ENCODE measurements at places on chromosomes 2 and 18. TPM values are rescaled to one million over a fixed set of nuclear protein-coding genes. Genes with fewer than 3 reads are reported as not detected.

DNA sequence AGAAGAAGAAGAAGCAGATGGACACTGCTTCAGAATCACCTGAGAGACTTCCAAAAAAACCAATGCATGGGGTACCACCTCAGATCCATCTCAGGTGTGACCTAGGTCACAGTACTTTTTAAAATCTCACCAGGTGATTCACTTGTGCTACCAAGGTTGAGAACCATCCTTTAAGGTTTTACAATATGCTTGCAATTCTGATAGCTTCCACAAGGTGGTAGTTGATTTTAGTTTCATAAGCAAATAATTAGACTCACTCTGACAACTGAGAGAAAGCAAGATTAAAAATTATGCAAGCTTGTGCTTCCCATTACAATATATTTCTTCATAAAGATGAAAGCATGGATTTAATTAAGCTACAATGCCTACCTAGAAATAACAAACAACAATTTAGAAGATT, 355.1 kb downstream of the EN1 start:
- DNase-seq = no peak

DNA sequence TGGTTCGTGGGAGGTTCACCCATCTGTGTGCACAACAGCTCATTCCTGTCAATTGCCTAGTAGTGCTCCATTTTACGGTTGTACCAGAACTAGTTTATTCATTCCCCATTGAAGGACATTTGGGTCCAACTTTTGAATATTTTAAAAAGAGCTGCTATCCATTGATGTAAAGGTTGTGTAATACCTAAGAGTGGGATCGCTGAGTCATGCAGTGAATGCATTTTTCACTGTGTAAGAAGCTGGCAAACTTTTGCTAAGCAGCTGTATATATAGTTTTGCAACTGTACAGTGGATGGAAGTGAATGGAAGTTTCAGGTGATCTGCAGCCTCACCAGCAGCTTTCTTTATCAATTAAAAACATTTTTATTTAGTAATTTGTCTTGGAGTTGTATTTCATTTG, 104.5 kb downstream of the DCDC2C start:
- no peak for DNase-seq

DNA sequence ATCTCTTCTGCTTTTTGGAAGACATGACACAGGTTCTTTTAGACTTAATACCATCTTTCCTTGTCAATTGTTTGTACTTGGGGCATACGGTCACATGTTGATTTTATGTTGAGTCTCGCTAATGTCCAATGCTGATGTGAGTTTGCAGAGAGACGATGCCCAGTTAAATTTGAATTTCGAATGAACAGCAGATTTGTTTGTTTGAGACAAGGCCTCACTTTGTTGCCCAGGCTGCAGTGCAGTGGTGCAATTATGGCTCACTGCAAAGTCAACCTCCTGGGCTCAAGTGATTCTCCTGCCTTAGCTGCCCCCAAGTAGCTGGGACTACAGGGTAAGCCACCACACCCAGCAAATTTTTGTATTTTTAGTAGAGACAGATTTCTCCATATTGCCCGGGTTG, 473.5 kb downstream of the RIT2 start:
- no peak for DNase-seq

DNA sequence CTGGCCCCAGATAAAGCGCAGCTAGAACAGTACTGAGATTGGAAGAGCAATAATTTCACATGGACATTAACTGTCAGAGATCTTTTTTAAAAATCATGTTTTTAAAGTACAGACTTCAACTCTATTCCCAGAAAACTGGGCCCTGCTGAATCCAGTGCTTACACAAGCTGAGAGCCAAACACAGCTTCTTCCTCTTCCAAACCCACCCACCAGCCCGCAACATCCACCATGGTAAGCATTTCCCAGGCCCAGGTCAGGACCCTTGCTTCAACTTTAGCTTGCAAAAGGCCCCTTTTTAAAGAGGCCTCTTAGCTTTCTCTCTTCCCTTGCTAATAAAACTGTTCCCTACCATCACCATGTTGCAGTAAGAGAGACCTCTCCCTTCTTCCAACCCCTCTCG, 2.1 kb downstream of the AAK1 start:
- DNase-seq = no peak

GRCh38 chr18:32915516-32915915, 142.7 kb upstream of the KLHL14 start:
- no peak for DNase-seq

- no peak for DNase-seq
Observed at GRCh38 chr2:236673823-236674185, 104.2 kb downstream of the ACKR3 start.

DNA sequence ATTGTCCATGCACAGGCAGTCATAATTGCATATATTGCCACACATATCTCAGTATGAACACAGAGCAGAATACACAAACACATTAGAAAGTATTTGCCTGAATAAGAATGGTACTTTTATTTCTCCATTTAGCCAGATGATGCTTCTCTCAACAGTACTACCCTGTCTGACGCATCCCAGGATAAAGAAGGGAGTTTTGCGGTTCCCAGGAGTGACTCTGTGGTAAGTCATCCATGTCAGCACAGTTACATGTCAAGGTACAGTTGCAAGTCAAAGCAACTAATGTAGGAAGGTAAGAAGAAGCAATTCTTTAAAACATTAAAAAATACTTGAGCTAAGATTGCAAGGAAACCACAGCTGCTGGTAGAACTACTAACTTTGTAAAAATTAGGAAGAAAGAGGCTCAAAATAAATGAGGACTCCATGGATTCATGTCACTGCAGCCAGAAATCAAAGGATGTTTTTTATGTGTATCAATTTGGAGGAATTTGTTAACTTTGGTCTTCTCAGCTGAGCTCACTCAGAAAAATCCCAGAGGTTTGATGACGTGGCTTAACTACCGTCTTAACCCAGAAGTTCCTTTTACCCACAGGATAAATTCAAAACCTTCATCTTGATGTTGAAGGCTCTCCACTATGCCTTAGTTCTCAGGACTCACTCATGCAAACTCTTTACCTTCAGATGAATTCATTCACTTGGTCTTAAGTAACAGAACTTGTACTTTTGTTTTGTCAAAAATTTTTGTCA, 130.3 kb downstream of the ARHGAP28 start:
- no peak for DNase-seq

DNA sequence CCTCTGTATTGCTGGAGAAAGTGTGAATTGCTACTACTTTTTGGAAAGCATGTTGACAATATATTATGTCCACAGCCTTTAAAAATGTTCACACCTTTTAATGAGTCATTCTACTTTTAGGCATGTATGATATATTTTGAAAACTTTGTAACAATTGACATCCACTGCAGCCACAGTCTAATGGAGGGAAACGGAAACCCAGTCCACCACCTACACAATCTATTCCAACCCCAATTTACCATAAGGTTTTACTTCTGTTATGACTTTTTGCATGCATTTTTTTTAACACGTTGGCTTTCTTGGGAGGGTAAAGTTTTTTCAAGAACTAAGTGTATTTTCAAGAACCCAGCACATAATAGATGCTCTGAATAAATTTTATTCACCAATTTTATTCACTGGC, 38.5 kb upstream of the ATP8B1 start:
- DNase-seq = no peak

- DNase-seq = no peak
Observed at GRCh38 chr2:111710613-111711012, 173.4 kb downstream of the ANAPC1 start.

DNA sequence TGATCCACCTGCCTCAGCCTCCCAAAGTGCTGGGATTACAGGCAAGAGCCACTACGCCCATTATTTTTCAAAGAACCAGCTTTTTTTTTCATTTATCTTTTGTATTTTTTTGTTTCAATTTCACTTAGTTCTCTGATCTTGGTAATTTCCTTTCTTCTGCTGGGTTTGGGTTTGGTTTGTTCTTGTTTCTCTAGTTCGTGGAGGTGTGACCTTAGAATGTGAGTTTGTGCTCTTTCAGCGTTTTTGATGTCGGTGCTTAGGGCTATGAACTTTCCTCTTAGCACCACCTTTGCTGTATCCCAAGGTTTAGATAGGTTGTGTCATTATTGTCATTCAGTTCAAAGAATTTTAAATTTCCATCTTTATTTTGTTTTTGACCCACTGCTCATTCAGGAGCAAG, 86.7 kb upstream of the MSTN start:
- no peak for DNase-seq

DNA sequence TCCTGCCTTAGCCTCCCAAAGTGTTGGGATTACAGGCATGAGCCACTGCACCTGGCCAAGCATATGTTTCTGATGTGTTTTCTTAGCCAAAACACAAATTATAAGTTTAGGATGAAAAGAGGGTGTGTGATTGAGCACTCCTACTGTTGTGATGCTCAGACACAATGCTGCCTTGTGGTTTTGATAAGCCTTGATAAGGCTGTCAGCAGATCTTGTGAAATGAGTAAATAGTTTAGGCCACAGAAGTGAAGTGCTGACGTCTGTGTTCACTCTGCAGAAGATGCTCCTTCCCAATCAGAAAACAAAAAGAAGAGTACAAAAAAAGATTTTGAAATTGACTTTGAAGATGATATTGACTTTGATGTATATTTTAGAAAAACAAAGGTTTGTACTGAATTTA, 24.3 kb downstream of the NCAPH start:
- DNase-seq = no peak

DNA sequence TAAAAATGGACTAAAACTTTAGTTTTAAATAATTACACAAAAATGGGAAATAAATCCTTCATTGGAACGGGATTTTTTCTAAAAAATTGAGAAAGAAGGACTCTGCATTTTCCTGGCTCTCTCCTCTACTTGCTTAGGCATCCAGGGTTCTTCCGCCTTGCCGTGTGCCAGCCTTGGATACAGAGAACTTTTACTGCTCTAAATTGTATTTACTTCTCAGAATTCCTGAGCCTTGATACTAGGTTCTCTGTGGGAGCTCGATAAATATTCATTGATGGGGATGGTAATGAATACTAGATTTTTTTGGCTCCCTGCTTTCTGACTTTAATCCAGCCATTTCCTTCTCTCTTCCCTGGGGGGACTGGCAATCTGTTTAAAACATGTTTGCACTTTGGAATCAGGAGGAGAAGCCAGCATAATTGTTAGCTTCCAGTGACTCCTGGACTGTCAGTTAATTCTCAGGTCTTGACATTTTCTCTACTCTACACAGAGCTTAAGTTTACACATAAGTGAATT, 746.1 kb upstream of the LRRTM1 start:
- no peak for DNase-seq

DNA sequence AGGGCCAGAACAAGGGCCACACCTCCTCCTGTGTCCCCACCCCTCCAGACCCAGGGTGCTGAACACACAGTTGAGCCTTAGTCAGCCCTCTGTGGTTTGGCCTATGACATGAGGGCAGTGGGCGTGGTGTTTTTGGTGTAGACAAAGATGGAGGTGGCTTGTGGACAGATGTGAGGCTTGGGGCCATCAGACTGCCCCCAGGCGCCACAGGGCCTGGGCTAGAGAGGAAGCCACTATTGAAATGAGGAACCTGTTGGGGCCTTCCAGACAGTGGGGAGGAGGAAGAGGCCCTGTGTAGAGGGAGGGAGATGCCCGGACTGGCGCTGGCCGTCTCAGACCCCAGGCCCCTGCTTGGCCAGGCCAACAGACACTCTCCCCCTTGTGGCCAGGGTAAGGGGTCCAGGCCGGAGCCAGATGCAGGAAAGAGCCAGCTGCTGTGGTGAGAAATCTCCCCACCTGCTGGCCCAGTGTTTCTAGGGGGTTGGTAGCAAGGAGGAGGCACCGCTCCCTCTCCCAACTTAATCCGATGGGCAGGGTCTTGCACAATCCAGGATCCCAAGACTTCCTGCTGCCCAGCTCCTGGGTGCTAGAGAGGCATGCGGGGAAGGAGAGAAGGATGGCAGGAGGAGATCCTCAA, 53.8 kb downstream of the SMAD7 start:
- DNase-seq = peak; percentile 76

- DNase-seq = no peak
Observed at GRCh38 chr18:68340606-68341005, 374.3 kb downstream of the TMX3 start.

- DNase-seq = no peak
Observed at GRCh38 chr2:830419-831224, 120.0 kb upstream of the SNTG2 start.

GRCh38 chr2:53568469-53568868, 199.1 kb upstream of the CHAC2 start:
- no peak for DNase-seq

GRCh38 chr18:12686100-12686499, 16.4 kb downstream of the CEP76 start:
- DNase-seq = no peak

DNA sequence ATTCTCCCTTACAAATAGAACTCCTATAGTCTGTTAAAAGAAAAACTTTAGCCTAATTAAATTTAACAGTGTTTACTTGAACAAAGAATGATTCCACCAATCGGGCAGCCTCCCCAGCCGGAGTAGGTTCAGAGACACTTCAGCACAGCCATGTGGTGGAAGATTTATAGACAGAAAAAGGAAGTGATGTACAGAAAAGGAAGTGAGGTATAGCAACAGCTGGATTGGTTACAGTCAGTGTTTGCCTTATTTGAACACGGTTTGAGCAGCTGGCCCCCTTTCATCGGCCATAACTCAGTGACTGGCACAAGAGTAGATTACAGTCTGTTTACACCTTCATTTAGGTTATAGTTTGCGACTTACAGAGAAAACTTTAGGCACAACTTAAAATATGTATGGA, 2.1 kb upstream of the SKA1 start:
- DNase-seq = no peak

DNA sequence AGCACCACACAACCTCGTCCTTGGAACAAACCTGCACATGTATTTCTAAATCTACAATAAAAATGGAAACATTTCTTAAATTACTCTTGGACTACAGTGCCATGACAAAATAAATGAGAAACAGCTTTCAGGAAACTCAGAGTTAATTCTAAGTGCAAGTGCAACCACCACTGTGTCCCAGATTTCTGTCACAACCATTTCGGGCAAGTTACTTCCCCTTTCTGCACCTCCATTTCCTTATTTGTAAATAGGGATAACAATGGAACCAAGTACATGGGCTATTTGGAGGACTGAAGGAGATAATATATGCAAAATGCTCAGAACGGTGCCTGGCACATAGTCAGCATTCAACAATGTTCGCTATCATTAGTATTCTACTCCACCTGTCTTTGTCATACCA, 93.2 kb downstream of the CACNB4 start:
- DNase-seq = no peak

Gene FAM237A
- not detected for polyA plus RNA-seq

Gene LIMS2
- 17.4 TPM for polyA plus RNA-seq

Gene CYP1B1
- 1.7 TPM for polyA plus RNA-seq

Gene GPC1
- 3.0 TPM for polyA plus RNA-seq

Gene REEP1
- 0.23 TPM for polyA plus RNA-seq

Gene CYP27C1
- 0.55 TPM for polyA plus RNA-seq

Gene UGT1A3
- not detected for polyA plus RNA-seq

Gene ERMN
- polyA plus RNA-seq = 0.67 TPM

Gene CHST9
- not detected for polyA plus RNA-seq

Gene DNAJC5G
- not detected for polyA plus RNA-seq

Gene SLC19A3
- 1.2 TPM for polyA plus RNA-seq

Gene SGPP2
- polyA plus RNA-seq = 6.0 TPM
